Activated CD4-positive, CD25-positive, alpha-beta regulatory T cell (primary cell): ENCODE measurements at places on chromosomes 6 and 20.

DNA sequence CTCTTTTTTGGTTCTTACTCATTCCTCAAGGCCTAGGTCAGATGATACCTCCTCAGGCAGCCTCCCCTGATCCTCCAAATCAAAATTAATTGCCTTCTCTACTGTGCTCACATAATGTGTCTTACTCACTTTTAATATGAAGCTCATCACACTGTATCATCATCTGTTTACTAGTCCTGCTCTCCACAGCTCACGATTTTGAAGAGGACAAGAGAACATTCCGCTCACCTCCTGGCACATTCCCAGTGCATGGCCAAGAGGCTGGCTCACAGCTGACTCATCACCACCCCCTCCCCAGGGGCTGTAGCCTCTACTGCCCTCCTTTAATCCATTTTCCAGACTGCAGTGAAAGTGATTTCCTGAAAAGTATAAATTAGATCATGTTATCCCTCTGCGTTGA, 133.1 kb downstream of the ALDH8A1 start:
- no peak for DNase-seq

DNA sequence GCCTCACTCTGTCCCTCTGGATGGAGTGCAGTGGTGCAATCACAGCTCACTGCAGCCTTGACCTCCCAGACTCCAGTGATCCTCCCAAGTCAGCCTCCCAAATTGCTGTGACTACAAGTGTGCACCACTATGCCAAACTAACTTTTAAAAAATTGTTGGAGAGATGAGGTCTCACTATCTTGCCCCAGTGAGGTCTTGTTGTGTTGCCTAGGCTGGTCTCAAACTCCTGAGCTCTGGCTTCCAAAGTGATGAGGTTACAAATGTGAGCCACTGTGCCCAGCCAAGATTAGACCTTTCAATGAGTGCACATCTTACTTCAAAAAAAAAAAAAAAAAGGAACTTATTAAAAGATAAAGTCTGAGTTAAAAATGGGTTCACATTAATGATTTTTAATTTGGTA, 1838.1 kb upstream of the DEFB115 start:
- no peak for DNase-seq

DNA sequence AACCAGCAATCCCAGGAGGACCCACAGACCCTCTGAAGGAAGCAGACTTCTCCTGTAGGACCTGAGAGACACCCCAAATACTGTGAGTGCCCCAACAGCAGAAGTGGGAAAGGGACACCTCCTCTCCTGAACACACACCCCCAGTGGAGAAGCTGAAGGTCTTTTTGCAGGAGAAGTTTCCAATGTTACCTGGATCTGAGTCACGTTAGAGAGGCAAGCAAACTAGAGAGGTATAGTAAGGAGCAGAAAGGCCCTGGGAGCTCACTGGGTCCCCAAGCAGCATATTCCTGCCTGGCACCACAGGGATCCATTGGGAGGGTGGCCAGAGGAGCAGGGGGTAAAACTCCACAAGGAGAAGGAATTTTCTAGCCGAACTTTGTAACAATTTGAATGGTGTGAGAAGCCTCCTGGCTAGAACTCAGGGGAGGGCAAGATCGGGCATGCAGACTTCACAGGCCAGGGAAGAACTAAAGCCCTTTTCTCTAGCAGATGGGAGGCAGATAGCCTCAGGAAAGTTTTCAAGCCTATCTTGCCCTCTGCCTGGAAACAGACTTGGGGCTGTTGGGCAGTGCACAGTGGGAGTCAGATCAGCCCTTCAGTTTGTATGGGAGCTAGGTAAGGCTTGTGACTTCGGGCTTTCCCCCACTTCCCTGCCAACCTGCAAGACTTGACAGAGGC, 68.2 kb upstream of the SSTR4 start:
- DNase-seq: no peak

GRCh38 chr6:167811442-167812087, 15.1 kb upstream of the AFDN start:
- no peak for DNase-seq

DNA sequence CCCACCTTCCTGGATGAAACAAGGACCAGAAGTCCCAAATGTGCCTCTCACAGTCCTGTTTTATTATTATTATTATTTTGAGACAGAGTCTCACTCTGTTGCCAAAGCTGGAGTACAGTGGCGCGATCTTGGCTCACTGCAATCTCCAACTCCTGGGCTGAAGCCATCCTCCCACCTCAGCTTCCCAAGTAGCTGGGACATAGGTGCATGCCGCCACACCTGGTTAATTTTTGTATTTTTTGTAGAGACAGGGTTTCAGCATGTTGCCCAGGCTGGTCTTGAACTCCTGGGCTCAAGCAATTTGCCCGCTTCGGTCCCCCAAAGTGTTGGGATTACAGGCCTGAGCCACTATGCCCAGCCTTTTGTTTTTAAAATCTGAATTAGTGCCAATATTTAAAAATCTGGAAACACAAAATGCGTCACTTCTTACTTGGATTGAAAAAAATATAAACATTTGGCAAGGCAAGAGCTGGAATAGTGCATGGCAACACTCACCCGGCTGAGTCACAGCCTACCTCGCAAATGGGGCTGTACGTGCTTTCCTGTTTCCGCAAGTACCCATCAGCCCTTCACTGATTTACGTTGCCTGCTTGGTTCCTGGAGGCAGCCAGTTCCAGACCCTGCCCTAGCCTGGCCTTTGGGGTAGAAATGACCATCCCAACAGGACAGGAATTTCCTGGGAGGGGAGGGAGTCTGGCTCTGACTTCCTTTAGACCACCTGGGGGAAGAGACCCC, 6.3 kb downstream of the SDCBP2 start:
- DNase-seq: no peak

DNA sequence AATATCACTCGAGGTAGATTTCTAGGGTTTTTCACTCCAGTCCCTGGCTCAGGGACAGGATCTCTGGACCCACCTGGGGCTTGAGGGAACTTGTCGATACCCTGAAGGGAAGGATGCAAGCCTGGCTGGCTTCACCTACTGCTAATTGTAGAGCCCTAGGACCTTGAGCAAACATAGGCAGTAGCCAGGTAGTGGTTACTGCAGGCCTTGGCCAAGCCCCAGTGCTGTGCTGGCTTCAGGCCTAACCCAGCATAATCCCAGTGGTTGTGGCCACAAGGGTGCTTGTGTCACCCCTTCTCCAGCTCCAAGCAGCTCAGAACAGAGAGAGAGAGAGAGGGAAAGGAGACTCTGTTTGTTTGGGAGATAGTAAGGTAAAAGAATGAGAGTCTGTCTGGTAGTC, 5.8 kb upstream of the MCM9 start:
- DNase-seq: no peak

- DNase-seq: no peak
These were observed 156.2 kb downstream of the BTBD9 start for GRCh38 chr6:38483526-38483925.

DNA sequence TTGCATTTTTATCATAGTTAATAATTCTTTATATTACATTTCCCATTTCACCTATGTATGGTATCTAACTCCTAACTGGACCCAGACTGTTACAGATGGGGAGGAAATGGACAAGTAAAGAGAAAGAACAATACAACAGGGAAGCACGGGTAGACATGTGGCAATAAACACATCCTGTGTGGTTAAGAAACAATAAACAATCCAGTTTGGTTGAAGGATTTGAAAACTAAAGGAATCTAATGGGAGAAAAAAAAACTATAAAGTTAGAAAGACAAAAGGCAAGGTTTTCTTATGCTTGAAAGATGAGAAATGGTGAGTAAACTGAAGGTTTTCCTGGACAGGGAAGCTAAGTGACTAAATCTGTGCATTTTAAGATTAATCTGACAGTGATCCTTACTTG, 34.9 kb upstream of the ALDH8A1 start:
- DNase-seq: no peak

- DNase-seq: no peak
These were observed 402.9 kb upstream of the CITED2 start for GRCh38 chr6:139777202-139777970.

DNA sequence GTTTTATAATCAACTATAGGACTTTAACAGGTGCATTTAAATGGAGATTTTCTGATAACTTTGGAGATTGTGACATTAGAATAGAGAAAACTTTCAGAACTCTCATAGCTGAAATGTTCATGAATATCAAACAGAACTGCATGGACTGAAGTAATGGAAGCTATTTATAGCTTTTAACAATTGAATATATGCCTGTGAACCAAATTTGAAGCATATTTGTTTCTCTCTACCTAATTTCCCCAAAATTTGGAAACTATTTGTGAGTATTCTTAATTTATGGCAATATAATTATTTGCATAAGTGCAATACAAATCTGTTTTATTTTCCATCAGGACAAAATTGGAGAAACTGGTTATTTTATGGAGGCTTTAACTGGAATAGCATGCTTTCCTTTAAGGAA, 96.6 kb downstream of the PLG start:
- no peak for DNase-seq

DNA sequence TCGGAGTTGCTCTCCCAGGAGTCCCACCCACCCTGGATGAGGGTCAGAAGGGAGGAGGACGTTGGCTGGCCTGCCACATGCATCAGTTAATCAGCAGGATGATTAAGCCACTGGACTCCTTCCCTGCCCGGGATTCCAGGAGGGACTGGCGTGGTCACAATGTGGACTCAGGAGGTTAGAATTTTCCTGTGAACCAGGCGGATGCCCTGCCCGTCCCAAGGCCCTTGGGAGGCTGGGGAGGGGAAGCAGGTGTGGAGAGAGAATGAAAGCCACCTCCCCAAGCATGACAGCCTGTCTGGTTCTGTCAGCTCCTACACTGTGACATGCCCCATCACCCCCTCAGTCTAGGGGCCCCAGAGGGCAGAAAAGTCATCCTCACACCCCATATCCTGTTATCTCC, 11.6 kb upstream of the ITPR3 start:
- no peak for DNase-seq

DNA sequence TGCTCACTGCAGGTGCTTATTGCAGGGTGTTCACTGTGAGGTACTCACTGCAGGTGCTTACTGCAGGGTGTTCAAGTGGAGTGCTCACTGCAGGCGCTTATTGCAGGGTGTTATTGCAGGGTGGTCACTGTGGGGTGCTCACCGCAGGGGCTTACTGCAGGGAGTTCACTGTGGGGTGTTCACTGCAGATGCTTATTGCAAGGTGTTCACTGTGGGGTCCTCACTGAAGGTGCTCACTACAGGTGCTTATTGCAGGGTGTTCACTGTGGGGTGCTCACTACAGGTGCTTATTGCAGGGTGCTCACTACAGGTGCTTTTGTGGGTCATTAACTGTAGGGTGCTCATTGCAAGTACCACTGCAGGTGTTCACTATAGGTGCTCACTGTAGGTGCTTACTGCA, 20.2 kb downstream of the APMAP start:
- no peak for DNase-seq

DNA sequence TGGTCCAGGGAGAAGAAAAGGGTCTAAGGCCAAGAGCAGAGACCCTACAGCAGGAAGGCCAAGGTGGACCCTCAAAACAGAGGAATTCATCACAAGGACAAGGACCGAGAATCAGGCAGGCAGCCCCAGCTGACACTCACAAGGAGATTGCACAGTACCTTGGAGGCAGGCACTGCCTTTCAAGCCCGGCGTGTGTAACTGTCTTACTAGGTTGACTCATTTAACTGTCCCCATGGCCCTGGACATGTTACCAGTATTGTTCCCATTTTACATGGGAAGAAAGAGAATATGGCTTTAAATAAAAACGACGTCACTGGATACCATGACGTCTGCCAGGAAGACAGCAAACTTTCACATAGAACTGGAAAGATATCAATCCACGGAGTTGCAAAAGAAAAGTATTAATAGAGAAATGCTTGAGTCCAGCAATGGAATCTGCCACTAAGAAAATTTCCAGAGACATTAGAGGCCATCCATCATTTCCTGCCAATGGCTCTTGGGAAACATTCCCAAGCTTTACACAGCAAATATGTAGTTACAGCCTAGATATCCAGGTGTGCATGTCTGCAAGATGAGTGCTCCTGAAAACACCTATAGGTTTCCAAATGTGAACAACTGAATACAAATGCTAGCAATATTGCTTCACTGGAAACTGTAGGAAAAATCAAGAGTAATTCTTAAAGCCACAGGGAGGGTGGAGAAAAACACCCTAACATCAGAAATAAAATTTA, 111.5 kb upstream of the RPS6KA2 start:
- no peak for DNase-seq

- no peak for DNase-seq
These were observed 798.3 kb upstream of the SLC35B3 start for GRCh38 chr6:9233686-9234085.

DNA sequence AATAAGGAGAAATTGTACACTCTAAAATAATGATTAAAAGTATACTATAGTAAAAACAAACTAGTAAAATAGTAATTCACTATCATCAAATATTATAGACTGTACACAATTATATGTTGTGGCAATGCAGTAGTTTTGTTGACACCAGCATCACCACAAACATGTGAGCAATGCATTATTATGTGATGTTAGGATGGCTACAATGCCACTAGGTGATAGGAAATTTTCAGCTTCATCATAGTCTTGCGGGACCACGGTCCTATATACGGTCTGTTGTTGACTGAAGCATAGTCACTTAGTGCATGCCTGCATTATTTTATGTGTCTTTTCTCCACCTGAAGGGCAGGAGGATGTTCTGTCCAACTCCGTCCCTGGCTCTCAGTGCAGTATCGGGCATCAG, 104.8 kb upstream of the NEDD9 start:
- DNase-seq: no peak

GRCh38 chr6:168789699-168790098, 348.7 kb downstream of the SMOC2 start:
- DNase-seq: no peak

- no peak for DNase-seq
These were observed 33.8 kb upstream of the IER3 start for GRCh38 chr6:30778001-30778635.

- no peak for DNase-seq
These were observed 82.0 kb downstream of the PTPRK start for GRCh38 chr6:128438393-128438792.

- DNase-seq: no peak
These were observed 749.7 kb upstream of the ADGRB3 start for GRCh38 chr6:67885081-67886033.

DNA sequence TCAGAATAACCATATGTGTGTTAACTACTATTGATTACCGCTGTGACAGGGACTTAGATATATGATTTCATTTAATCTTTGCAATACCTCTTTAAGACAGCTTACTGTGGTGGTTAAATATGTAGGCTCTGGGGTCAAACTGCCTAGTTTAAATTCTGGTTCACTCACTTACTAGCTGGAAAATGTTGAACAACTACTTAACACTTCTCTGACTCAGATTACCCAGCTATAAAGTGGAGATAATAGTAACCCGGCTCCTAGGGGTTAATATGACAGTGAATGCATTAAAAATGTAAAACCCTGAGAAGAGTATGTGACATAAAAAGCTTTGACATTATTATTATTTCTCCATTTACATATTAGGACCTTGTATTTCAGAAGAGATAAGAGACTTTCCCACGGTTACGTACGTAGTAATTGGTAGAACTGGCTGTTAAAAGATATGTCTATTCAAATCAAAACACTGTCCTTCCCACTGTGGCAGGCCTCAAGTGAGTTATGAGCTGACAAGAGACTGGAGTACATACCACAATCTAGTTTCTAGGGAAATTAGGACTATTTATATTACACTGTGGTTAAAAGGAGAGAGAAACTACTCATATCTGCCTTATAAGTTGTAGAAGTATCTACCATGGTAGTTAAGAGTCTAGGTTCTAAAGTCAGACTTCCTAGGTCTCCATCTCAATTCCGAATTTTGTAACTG, 4.4 kb upstream of the PLCB1 start:
- DNase-seq: no peak
